Astrocyte (in vitro differentiated cells and primary cell): ENCODE measurements at places on chromosomes 6 and 20.

- DNase-seq = no peak
Observed at GRCh38 chr6:52647199-52647598, 23.7 kb upstream of the TMEM14A start.

- no peak for DNase-seq
Observed at GRCh38 chr6:42889815-42890214, 10.4 kb downstream of the RPL7L1 start.

- DNase-seq = no peak
Observed at GRCh38 chr6:68649669-68650068, 14.6 kb downstream of the ADGRB3 start.

DNA sequence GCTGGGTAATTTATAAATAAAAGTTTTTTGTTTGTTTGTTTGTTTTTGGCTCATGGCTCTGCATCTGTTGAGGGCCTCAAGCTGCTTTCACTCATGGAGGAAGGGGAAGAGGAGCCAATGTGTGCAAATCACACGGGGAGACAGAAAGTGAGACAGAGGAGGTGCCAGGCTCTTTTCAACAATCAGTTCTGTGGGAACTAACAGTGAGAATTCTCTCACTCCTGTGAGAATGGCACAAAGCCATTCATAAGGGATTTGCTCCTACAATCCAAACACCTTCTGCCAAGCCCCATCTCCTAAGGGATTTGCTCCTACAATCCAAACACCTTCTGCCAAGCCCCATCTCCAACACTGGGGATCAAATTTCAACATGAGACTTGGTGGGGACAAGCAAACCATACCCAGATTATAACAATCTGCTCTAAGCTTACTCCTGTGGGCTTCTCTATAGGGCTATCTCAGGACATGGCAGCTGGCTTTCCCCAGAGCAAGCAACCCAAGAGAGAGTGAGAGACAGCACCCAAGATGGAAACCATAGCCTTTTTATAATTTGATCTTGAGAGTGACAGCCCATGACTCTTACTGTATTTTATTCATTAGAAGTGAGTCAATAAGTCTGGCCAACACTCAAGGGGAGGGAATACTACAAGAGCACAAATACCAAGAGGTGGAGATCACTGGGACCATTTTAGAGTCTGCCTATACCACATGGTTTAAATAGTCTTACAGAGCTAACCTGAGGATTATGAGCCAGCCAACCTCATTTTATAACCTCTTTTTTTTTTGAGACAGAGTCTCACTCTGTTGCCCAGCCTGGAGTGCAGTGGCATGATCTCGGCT is 22.8 kb upstream of the LRRC1 start:
- peak; percentile 87 for DNase-seq

DNA sequence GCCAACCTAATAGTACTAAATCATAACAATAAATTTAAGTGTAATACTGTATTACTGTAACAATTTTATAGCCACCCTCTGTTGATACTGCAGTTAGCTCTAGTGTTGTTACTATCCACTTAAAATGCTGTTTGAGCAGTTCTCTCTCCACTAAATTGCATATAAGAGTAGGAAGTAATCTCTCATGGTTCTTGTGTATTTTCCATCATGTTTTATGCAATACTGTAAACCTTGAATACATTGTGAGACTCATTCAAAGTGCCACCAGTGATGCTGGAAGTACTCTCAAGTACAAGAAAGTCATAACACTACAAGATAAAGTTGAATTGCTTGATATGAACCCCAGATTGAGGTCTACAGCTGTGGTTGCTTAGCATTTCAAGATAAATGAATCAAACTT is 65.5 kb downstream of the WASF1 start:
- DNase-seq = no peak
